ENCODE measurements at places on chromosomes 5 and 9.
A peak's percentile ranks its signal among the peaks of the same experiment; 100 is the strongest.

DNA sequence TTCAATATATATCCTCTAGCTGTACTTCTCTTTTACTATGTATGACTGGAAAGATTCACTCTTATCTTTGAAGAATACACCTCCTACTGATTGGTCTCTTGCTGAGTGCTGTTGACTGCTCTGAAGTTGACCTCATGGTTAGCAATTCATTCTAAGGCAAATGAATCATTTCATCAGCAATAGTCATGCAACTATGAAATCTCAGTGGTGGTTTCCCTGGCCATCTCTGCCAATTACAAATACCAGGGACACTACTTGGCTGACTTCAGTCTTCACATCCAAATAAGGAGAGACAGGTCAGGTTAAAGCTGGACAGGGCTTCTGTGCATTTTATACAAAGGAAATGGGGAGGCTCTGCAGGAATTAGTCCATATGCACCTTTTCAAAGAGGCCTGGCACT, 333.5 kb upstream of the ACTBL2 start:
- peak; percentile 97 for DNase-seq

- no peak for DNase-seq
Observed at GRCh38 chr5:84885485-84886258, 501.0 kb upstream of the EDIL3 start.

DNA sequence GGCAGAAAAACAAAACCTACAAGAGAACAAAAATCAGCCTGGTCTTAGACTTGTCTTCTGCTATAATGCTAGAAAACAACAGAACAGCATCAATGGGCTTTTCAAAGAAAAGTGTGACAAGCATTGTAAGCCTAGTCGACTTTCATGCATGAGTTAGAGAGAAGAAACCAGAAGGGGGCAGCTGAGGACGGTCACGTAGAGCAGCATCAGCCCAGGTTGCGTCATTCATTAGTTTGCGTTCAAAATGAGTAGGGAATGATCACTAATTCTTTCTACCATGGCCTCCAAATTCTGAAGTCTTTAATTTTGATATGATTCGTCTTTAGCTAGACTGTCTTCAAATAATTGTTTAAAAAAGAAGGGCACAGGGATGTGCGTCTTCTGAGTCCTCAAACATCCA, 4.7 kb upstream of the ISCA1 start:
- peak; percentile 7 for DNase-seq

- no peak for DNase-seq
Observed at GRCh38 chr5:65142016-65142415, 339.7 kb downstream of the ADAMTS6 start.

GRCh38 chr5:139652788-139653241, 4.7 kb downstream of the CXXC5 start:
- no peak for DNase-seq

- DNase-seq: no peak
Observed at GRCh38 chr9:117405950-117406705, 8.7 kb downstream of the ASTN2 start.

- no peak for DNase-seq
Observed at GRCh38 chr5:90112033-90112692, 297.4 kb downstream of the CETN3 start.

DNA sequence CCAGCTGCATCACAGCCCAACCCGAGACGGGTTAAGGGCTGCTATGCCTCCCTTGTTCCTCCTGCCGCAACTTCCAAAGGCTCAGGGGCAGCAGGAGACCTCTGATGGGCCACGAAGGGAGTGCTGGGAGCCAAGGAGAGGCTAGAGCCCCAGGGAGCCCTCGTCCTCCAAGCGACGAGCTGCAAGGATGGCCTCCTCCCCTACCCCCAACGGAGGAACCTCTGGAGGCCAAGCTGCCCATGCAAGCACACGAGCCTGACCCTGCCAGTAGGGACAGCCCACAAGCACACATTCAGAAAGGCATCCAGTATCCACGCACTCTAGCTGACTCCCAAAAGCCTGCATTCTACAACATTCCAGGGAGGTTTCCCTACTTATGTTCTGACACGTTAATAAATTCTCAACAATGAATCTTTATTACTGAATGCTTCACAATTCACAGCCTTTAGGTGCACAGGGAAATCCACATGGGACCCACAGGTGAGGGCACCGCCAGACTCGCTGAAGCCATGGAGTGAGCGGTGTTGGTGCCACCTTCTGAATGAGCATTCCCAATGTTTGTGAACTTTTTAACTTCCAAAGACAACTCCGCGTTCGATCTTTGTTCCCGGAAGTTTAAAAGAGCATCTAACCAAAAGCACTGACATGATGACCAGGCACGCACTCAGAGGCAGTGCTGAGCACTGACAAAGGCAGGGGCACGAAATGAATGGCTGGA, 28.7 kb downstream of the IPPK start:
- DNase-seq: no peak

DNA sequence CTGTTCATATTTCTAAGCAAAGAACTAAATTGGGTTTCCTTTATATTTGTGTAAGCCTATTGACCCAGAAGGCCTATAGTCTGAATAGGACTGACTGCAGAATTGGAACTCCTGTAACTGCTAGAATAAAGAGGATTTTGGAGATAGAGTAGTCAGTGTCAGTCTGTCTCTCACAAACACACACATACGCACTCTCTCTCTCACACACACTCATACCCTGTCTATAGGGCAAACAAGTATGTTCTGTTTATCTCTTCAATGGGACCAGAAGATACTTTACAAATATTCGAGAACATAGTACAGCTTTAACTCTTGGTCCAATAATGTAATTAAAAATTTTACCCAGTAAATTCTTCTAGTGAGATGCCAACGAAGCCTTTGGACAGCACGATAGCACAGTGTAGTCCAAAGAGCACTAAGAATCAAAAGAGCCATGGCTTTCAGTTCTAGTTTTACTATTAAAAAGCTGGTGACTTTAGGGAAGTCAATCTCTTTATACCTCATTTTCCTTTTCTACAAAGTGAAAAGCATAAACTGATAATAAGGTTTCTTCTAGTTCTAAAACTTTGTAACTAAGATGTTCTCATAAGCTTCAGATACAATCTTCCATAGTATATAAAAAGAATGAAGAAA, 19.3 kb downstream of the ABHD17B start:
- DNase-seq: no peak

DNA sequence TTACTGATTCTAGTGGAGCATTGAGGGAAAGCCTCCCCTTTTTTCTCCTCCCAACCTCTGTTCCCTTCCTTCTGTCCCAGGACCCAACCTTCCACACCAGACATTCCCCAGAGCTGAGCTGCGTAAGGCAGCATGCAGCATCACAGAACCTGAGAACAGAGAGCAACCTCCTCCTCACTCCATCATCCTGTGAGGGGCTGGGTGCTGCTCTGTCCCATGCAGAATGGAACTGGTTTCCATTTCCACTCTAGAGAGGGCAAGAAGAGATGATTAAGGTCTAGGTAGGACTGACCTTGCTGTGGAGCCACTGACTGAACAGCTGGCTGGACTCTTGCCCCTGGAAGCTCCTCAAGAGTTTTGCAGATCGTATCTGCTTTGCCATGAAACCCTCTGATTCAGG, 30.1 kb upstream of the IL7R start:
- DNase-seq: no peak

GRCh38 chr9:134502809-134503211, 138.8 kb upstream of the COL5A1 start:
- peak; percentile 68 for DNase-seq

- no peak for DNase-seq
Observed at GRCh38 chr9:108109927-108110690, 620.5 kb upstream of the KLF4 start.

DNA sequence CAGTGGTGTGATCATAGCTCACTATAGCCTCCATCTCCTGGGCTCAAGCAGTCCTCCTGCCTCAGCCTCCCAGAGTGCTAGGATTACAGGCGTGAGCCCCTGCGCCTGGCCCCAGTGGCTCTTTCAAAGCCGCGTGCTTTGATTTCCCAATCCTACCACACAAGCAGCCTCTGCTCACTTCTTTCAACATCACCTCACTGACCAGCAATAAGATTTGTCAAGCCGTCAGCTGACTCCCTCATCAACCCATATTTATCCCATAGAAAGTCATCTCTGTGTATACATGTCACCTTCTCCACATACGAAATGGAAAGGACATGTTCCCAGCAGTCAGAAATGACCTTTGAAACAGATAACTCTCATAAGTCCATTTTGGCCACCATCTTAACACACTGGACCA, 26.0 kb downstream of the SLC31A2 start:
- DNase-seq: no peak

- DNase-seq: no peak
Observed at GRCh38 chr5:163276466-163276865, 160.9 kb upstream of the CCNG1 start.

DNA sequence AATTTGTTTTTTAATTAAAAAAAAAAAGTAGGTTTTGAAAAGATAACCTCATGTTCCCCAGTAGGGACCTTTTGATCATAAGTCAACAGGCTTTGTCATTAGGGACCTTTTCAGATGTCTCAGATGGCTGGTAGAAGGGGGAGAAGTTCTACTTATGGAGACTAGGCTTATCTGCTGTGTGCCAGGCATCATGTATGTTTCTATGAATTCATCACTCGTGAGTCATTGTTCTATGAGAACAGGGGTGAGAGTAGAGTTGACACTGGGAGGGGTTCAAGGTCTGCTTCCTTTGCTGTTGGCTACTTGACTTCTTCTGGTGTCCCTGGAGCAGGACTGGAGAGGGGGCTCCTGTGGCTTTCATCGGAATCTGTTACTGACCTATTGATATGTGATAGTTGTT, 138.8 kb downstream of the KDM4C start:
- no peak for DNase-seq

DNA sequence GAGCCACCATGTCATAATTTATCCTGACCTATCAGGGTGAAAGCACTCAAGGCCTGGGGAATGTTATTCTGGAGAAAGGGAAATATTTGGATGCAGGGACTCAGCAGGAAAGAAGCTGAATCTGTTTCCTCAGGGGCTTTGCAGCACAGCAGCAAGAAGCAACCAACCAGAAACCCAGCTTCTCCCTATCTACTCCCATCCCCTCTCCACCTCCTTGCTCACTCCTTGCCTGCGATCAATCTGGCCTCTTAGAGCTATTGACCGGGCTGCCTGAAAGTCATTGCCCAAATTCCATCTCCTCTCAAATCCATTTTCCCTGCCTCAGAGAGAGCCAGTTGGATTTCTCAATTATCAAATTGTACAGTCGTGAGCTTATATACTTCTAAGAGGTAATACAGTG, 542.0 kb upstream of the TRPC7 start:
- no peak for DNase-seq

DNA sequence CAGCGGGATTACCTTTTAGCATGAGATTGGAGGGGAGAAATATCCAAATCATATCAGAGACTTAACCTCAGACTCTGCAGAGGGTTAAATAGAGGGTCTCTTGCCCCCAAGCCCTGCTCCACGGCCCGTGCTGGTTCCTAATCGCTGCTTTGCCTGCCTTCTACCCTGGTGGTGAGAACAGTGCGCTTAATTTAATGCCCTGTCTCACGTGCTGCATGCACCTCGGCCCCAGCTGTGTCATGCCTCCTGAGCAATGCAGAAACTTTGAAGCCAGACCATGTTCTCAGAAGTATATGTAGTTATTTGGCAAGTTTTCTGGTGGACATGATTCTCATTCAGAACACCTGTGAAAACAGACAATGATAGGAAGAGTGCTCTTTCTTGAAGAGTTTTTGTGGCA, 1.4 kb downstream of the OTULIN start:
- DNase-seq: peak; percentile 27

- DNase-seq: no peak
Observed at GRCh38 chr5:124733329-124733650, 13.1 kb downstream of the ZNF608 start.

GRCh38 chr5:148873690-148874485, 47.5 kb downstream of the ADRB2 start:
- no peak for DNase-seq
